ENCODE measurements at places on chromosomes 1 and 21. TPM values are rescaled to one million over a fixed set of nuclear protein-coding genes. Genes with fewer than 3 reads are reported as not detected.

DNA sequence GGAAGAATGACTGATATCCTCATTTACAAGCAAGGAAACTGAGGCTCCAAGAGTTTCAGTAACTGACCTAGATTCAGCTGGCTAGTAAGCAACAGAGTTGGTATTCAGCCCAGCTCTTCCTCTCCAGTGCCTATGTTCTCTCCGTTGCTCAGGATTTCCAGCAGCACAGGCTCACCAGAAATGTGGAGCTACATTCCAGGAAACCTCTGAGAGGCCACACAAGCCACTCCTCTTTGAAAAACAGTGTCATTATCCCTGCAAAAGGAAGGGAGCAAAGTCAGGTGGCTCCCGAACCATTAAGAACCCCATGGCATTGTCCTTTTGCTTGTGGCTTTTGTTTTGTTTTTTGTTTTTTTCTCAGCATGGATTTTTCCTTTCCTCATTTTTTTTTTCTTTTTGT lies 40.6 kb upstream of the DUSP10 start:
- H3K4me1 ChIP-seq = peaks cover 45% of the 10 kb centered on the region
- H3K27ac ChIP-seq = no peak overlapping the region
- H3K4me3 ChIP-seq = no peak overlapping the region
- no peaks in the 10 kb centered on the region for H3K27me3 ChIP-seq
- no peak for DNase-seq
- H3K36me3 ChIP-seq = no peaks in the 10 kb centered on the region

- no peaks in the 10 kb centered on the region for H3K27me3 ChIP-seq
- H3K4me3 ChIP-seq = no peak overlapping the region
- peaks cover 17% of the 10 kb centered on the region for H3K4me1 ChIP-seq
- H3K27ac ChIP-seq = no peak overlapping the region
- no peak for DNase-seq
- peaks cover 54% of the 10 kb centered on the region for H3K36me3 ChIP-seq
Observed at GRCh38 chr1:13770743-13771142, 70.8 kb downstream of the PRDM2 start.

DNA sequence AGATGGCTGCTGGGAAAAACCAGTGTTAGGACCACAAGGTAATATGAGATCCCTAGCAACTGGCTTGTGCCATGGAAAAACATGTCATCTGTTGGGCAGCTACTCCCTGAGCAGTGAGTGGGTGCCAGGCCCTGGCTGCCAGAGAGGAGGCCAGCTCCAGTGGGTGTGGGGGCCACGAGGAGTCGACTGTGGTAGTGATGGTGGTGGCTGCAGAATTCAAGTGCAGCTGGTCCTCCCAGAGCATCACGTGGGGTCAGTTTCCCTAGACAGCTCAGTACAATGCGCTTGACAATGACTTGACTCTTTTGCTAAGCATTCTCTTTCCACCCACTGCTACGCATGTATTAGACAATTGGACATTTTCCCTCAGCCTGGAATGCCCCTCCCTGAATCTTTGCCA lies 14.5 kb upstream of the CDC42 start:
- H3K27me3 ChIP-seq = no peaks in the 10 kb centered on the region
- H3K36me3 ChIP-seq = no peaks in the 10 kb centered on the region
- no peak for DNase-seq
- H3K27ac ChIP-seq = peak overlapping the region; percentile 0
- peaks cover 51% of the 10 kb centered on the region for H3K4me1 ChIP-seq
- no peak overlapping the region for H3K4me3 ChIP-seq

- no peaks in the 10 kb centered on the region for H3K36me3 ChIP-seq
- no peak for DNase-seq
- no peak overlapping the region for H3K27ac ChIP-seq
- no peaks in the 10 kb centered on the region for H3K27me3 ChIP-seq
- H3K4me3 ChIP-seq = no peak overlapping the region
Observed at GRCh38 chr1:183879966-183880365, 75.0 kb downstream of the RGL1 start.

- H3K36me3 ChIP-seq = no peaks in the 10 kb centered on the region
- H3K4me1 ChIP-seq = no peaks in the 10 kb centered on the region
- H3K27ac ChIP-seq = no peak overlapping the region
- H3K27me3 ChIP-seq = no peaks in the 10 kb centered on the region
- no peak overlapping the region for H3K4me3 ChIP-seq
Observed at GRCh38 chr1:15081102-15081501, 72.4 kb upstream of the TMEM51 start.

DNA sequence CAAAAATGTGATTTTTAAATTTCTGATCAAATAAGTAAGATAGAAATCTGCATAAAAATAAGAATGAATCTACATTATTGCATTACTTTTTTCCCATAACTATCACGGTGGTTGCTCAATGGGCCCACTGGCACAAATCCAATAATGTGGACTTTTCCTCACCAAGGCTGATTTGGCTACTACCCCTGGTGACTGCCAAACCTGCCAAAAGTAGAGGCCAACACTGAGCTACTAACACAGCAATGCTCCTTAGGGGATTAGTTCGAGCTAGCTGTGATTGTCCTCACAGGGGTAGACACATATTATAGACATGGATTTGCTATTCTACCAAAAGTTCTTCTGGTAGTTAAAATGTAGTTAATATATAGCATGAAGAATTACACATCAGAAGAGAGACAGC lies 107.7 kb upstream of the ZNHIT6 start:
- no peaks in the 10 kb centered on the region for H3K36me3 ChIP-seq
- H3K27me3 ChIP-seq = no peaks in the 10 kb centered on the region
- H3K27ac ChIP-seq = no peak overlapping the region
- H3K4me3 ChIP-seq = no peak overlapping the region

DNA sequence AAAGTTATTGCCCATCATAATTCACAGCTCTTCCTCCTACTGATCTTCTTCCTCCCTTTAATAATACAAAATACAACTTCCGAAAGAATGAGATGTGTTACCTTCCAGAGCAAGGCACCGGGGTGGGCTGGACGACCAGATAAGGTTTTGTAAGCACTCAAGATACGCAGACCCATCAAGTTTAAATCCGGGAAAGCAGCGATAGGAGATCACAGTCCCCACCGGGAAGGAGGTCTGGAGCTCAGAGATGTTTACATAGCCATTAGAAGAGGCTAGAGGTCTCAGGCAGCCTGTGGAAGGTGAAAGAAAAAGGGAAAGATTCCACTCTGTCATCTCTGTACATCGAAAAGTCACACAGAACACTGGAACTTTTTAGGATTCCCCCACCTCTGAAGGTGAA lies 99.4 kb downstream of the SUSD4 start:
- H3K4me3 ChIP-seq = no peak overlapping the region
- no peak for DNase-seq
- H3K36me3 ChIP-seq = no peaks in the 10 kb centered on the region
- H3K27ac ChIP-seq = no peak overlapping the region

DNA sequence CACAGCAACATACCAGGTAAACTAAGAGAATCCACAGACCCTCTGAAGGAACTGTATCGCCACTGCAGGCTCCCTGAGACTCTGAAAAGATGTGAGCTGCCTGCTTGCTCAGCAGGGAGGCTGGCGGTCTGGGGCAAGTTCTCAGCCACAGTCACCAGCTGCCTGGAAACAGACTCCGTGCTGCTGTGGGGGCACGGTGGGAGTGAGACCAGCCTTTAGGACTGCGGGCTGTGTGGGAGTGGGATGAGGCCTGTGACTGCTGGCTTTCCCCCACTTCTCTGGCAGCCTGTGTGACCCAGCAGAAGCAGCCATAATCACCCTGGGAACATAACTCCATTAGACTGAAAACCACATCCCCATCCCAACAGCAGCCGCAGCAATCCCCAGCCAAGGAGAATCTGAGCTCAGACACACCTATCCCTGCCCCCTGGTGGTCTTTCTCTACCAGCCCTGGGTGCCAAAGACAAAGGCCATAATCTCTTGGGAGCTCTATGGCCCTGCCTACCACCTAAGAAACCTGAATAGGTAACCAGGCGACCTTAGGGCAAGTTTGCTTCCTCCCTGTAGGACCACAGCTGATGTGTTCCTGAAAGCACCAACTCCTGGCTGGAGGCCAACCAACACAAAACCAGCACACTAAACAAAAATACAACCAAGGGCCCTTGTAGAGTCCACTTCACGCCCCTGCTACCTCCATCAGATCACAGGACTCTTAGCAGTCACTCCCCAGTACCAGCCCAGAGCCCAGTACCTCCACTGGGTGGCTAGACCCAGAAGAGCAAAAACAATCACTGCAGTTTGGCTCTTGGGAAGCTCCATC lies 151.5 kb downstream of the SMYD3 start:
- no peak overlapping the region for H3K4me3 ChIP-seq
- no peak for DNase-seq
- H3K27ac ChIP-seq = no peak overlapping the region
- H3K27me3 ChIP-seq = no peaks in the 10 kb centered on the region
- no peaks in the 10 kb centered on the region for H3K4me1 ChIP-seq

DNA sequence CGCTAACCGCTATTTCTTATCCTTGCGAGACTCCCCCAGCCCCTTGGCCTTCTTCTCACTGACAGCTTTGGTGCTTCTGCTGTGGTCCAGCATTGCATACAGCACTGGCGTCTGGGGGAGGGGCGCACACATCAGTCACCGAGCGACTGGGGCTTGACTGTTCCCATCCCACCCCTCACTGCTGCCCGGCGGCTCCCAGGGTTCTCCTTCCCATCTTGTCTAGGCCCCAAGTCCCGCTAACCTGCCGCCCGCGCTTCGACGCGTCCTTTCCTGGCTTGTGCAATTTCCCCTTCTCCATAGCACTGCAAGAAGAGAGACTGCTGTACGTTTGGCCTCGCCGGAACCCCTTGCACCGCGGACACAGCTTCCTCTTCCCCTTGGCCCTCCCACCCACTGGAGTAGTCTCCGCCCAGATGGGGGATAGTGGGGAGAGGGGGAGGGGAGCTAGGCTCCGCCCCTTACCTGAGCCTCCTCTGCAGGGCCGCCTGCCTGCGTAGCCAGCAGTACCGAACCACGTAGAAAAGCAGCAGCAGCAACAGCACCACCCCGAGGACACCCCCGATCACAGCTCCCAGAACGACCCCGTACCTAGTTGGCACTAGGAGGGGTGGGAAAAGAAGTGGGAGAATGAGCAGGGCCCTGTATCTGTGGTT lies 3.8 kb downstream of the MPZ start:
- peak overlapping the region; percentile 81 for H3K27ac ChIP-seq
- peaks cover 5% of the 10 kb centered on the region for H3K36me3 ChIP-seq
- H3K4me3 ChIP-seq = peak overlapping the region; percentile 65
- DNase-seq = peak; percentile 91

DNA sequence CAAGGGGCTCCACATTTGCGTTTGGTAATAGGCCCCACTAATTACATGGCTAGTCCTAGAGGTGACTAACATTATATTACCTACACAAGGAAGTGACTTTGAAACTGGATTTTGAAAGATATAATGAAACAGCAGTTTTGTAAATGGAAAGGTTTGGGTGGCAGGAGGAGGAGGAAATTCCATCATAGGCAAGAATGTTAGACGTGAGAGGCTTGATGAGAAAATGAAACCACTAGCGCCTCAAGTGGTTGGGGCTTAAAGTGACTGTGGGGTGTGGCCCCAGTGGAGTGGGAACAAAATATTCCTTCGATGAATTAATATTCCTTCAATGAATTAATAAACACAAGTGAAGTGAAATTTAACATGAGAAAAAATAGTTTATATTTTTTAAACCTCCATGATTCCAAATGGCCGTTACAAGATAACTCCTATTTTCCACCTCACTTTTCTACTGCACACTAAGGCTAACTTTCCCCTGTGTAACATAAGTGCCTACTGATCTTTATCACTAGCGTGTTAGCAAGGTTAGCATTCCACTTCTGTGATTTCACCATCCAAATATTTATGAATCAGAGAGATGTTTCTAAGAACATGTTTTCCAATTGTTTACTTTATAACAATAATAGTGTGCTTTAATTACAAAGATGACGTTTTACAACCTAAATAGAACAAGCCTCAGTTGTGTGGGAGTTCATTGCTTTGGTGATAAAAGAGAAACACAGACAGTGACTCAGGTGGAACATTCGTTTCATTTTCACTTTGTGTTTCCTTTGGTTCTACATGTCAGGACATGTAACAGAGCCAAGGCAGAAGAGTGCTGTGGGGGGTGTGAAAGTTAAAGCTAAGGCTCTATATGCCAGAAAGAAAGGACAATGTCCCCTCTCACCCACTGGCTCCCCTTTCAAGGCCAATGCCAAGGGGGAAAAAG lies 12.5 kb upstream of the ATF3 start:
- no peaks in the 10 kb centered on the region for H3K36me3 ChIP-seq
- DNase-seq = no peak
- H3K4me1 ChIP-seq = peaks cover 13% of the 10 kb centered on the region
- peak overlapping the region; percentile 77 for H3K4me3 ChIP-seq
- H3K27ac ChIP-seq = peak overlapping the region; percentile 73

DNA sequence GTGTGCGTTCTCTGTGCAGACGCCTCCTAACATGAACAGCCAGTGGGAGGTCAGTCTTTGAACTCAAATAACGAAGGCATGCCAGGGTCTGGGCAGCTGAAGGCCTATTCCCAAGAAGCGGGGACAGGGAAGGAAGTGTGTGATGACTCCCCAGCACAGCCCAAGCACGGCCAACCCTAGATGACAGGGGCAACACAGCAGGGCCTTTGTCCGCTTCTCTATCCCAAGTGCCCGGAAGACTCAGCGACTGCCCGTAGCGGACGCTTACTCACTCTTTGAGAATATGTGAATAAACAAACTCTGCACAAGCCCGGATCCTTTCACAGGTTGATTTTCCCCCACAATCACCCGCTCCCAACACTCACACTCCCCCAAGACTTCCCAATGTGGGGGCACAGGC lies 11.2 kb downstream of the C1orf198 start:
- H3K27me3 ChIP-seq = no peaks in the 10 kb centered on the region
- DNase-seq = no peak
- H3K4me3 ChIP-seq = no peak overlapping the region
- H3K4me1 ChIP-seq = no peaks in the 10 kb centered on the region
- H3K27ac ChIP-seq = no peak overlapping the region

DNA sequence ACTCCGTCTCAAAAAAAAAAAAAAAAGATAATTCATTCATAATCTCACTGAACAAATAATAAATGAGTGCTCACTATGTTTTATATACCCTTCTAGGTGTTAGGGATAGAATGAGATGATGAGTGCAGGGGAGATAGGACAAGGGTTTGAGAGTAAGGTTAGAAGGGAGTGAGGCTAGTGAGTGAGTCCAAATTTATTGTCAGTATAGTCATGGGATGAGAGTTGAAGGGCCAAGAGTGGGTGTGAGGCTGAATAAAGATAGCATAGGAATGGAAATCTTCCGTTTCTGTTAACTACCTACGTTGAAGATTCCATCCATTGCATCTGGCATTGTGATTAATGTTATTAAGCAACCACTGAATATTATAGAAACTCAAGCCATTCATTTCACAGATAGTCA lies 16.8 kb downstream of the GNAI3 start:
- no peak overlapping the region for H3K4me3 ChIP-seq
- H3K27me3 ChIP-seq = no peaks in the 10 kb centered on the region
- peaks cover 20% of the 10 kb centered on the region for H3K4me1 ChIP-seq

GRCh38 chr1:244545511-244545910 lies 84.4 kb downstream of the CATSPERE start:
- no peak overlapping the region for H3K4me3 ChIP-seq
- DNase-seq = no peak
- no peak overlapping the region for H3K27ac ChIP-seq
- H3K36me3 ChIP-seq = no peaks in the 10 kb centered on the region

Gene TAF5L
- polyA plus RNA-seq = 11.3 TPM

Gene UBL4B
- not detected for polyA plus RNA-seq

Gene KAZN
- polyA plus RNA-seq = not detected

Gene AUNIP
- polyA plus RNA-seq = not detected

Gene SEC16B
- polyA plus RNA-seq = not detected

Gene PTGER3
- not detected for polyA plus RNA-seq

Gene APCS
- not detected for polyA plus RNA-seq

Gene S100B
- 0.54 TPM for polyA plus RNA-seq

Gene MX1
- 82.5 TPM for polyA plus RNA-seq

Gene PAPPA2
- not detected for polyA plus RNA-seq

Gene PCNX2
- polyA plus RNA-seq = 1.6 TPM

Gene SH3BGR
- 0.56 TPM for polyA plus RNA-seq
